Right ventricle myocardium inferior (tissue), 1 donor: ENCODE measurements at places on chromosomes 13 and 19. TPM values are rescaled to one million over a fixed set of nuclear protein-coding genes. Genes with fewer than 3 reads are reported as not detected.

Gene HS6ST3
- total RNA-seq: 1.4 TPM

Gene CGB8
- not detected for total RNA-seq

GRCh38 chr19:10193790-10194499 lies 808 bp downstream of the DNMT1 start:
- DNase-seq: peak; percentile 73

DNA sequence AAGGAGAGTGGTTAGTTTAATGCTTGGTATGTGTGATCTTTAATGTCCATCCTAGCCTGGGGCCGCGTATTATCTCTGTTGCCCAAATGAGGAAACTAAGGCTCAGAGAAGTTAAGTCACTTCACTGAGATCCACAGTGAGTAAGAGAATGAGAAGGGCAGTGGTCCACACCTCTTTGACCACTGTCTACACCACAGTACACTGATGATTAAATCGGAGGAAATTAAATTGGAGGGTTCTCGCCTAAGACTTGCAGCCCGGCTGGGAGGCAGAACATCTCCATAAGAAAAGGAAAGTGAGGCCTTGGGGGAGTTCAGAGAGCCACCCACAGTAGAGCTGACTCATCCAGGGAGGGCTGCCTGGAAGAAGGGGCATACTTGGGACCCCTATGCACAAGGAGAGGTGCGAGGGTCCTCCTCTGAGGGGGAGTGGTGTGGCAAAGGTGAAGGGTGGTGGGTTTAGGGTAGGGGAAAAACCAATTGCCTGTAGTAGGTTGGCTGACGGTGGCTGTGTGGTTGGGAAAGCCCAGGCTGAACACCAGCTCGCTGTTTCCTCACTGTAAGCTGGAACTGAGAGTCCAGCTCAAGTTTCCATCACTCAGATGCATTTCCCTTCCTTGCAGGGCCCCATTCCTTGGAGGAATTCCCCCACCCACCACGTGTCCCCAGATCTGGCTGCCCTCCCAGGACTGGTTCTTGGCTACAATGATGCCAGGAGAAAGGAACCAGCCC lies 15.0 kb upstream of the DHRS12 start:
- DNase-seq: no peak

- DNase-seq: no peak
Measured at GRCh38 chr13:74682746-74683145, 548.5 kb upstream of the KLF12 start.

GRCh38 chr19:2014131-2014571 lies 1.4 kb downstream of the BTBD2 start:
- DNase-seq: no peak

GRCh38 chr19:39845933-39846677 lies at the start of gene FBL:
Gene FBL (minus strand): TSS chr19:39846379. CDS start chr19:39846300, 79 bp downstream.
- peak; percentile 99 for DNase-seq
